Aortic smooth muscle cell (primary cell): ENCODE measurements at places on chromosomes 1 and 21. TPM values are rescaled to one million over a fixed set of nuclear protein-coding genes. Genes with fewer than 3 reads are reported as not detected.

Gene MX2
- total RNA-seq, result 0.44 and 0.92 TPM in 2 replicates

Gene C8A
- total RNA-seq, result not detected in 2 replicates

Gene CD1C
- total RNA-seq, result not detected in 2 replicates

Gene CASQ1
- 0.26 and 0.50 TPM in 2 replicates for total RNA-seq

Gene SPRR4
- not detected in 2 replicates for total RNA-seq

Gene ATP1A2
- total RNA-seq, result under 0.01 and 0.31 TPM in 2 replicates
